B cell (primary cell): ENCODE measurements at places on chromosomes 7 and 10.

DNA sequence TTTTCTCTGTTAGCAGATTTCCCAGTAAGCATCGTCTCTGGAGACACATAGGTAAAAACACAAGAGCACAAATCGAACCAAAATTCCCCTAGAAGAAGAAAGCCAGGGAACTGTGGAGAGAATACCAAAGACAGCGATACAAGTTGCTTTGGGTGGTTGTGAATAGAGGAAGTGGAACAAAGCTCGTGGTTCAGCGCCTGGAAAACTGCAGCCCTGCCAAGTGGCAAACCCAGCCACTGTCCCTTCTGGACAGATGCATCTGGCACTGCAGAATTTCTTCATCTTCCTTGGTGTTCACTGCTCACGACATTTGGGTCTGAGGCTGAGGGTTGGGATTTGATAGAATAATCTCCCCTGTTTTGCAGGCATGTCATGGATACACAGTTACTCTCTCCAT is 733.8 kb downstream of the PARD3 start:
- DNase-seq = no peak

- no peak for DNase-seq
Measured at GRCh38 chr10:14836208-14836607, 1.6 kb downstream of the CDNF start.

GRCh38 chr7:44261240-44261639 is 60.5 kb downstream of the YKT6 start:
- peak; percentile 44 for DNase-seq

- DNase-seq = no peak
Measured at GRCh38 chr7:143967398-143967797, 12.8 kb downstream of the OR2F1 start.

GRCh38 chr7:126065766-126066165 is 1136.1 kb upstream of the POT1 start:
- DNase-seq = no peak
